Activated CD4-positive, alpha-beta T cell treated with anti-CD3 and anti-CD28 coated beads, Interleukin-2, amount 50 U/mL, for 1 hour (primary cell): ENCODE measurements at places on chromosomes 2 and 18.

DNA sequence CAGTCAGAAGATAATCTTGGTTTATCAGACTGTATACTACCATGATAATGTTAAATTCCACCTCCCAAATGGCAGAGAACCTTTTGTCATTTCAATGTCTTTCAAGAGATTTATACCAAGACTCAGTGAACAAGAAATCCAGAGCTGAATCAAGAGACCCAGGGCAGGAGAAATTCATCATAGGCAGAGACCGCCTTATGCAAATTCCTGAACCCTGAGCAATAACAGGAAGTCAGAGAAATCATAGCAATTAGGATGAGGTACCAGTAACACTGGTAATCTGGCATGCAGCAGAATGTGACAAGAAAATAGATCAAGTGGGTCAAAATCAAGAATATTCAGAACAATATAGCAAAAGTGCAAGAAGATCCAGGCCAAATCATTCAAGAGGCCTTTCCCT lies 412.4 kb upstream of the LRATD1 start:
- no peak for DNase-seq

DNA sequence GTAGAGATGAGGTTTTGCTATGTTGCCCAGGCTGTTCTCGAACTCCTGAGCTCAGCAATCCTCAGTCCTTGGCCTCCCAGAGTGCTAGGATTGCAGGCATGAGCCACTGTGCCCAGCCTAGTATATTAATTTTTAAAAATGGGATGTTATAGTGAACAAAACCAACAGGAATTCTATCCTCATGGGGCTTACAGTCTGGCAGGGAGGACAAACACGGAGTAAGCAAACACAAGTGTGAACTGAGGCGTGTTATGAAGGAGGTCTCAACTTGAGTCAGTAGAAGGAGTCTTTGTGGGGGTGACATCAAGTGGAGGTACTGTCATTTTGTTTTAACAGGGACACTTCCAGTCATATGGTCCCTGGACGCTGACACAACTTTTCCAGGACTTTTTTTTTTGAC lies 33.1 kb downstream of the EMILIN2 start:
- no peak for DNase-seq

- no peak for DNase-seq
Observed at GRCh38 chr2:145751629-145752028, 1231.7 kb upstream of the ZEB2 start.

DNA sequence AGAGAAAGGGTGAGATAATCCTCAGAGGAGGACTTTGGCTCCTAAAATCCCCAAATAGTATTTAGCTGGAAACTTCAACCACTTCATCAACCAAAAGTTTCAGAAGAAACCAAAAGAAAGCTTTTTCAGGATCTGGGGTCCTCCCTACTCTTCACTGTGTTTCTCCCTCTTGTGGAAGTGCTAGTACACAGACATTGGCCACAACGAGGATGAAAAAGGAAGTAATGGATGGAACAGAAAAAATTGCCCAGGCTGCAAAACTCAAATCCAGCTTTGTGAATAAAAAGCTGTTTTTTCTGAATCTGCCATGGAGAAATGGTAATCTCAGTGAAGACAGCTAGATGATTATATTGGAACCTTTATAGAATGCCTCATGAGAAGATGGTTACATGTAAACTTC lies 4.0 kb downstream of the PID1 start:
- DNase-seq, result no peak

DNA sequence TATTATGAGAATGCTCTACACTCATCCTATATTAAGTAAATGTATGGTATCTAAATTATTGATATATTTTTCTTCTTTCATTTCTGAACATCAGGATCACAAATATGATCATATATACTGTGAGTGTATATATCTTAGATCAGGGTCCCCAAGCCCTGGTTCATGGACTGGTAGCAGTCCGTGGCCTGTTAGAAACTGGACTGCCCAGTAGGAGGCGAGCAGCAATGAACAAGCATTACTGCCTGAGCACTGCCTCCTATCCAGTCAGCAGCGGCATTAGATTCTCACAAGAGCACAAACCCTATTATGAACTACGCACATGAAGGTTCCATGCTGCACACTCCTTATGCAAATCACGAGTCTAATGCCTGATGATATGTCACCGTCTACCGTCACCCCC lies 1247.1 kb upstream of the NXPH2 start:
- no peak for DNase-seq

GRCh38 chr2:242034138-242034537 lies 164.6 kb downstream of the RTP5 start:
- DNase-seq, result no peak
